Renal cortex interstitium (tissue), 15 donors: ENCODE measurements at places on chromosomes 5 and 9. TPM values are rescaled to one million over a fixed set of nuclear protein-coding genes. Genes with fewer than 3 reads are reported as not detected.

DNA sequence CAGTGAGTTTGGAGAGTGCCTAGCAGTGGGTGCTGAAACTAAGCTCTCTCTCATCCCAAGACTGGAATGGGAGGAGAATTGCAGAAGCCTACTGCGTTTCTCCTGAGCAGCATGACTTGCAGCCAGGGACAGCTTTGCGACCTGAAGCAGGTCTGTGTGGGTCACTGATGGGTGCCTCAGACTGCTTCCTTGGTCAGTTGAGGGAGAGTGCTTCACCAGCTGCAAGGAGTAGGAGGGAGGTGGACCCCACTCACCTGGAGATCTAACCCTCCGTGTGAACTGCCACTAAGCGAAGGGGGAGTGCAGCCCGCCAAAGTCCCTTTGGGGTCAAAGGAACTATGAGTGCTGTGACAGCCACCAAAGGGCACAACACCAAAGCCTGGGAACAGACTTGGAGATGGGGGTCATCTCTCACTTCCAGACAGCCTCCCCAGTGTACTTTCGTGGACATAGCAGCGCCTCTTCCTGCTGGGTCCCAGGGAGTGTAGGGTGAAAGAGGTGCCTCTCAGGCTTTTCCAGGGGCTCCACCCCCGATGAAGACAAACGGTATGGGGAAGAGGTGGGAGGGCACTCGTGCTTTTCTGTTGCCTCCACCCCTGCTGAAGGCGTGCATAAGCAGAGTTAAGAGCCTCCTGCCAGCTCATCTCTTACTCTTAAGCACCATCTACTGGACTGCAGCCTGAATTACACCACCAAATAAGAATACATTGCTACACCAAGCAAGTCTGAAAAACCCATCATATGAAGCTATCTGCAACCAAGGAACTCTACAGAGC is 34.3 kb upstream of the MACIR start:
- DNase-seq = no peak

DNA sequence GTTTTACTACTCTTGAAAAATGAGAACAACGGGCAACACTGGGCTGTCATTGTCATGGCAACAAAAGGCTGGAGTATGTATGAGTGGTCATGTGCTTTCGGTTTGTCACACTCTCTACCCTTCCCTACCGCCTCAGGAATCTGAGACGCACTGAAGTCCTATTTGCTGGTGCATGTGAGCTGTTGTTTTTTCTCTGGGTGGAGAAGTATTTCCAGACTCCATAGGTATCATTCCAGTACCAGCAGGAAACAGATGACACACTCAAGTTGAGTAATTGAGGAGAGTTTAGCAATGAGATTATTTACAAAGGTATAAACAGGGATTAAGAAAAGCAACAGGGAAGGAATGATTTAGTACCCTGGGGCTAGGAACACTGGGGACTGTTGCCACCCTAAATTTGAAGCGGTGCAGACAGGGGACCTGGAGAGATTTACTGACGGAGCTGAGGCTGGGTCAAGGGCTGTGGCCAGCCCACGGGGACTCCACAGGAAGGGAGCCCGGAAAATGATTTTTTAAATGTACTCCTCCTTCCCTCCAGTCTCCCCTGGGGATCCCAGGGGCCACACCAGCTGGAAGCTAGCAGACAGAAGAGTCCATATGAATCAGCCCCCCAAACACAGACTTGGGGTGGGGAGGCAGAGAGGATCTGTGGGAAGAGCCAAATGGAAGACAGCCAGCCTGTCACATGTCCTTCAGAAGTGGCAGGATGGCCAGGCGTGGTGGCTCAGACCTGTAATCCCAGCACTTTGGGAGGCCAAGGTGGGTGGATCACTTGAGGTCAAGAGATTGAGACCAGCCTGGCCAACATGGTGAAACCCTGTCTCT is 13.2 kb upstream of the ZBTB43 start:
- no peak for DNase-seq

Gene OR13D1
- polyA plus RNA-seq = not detected

DNA sequence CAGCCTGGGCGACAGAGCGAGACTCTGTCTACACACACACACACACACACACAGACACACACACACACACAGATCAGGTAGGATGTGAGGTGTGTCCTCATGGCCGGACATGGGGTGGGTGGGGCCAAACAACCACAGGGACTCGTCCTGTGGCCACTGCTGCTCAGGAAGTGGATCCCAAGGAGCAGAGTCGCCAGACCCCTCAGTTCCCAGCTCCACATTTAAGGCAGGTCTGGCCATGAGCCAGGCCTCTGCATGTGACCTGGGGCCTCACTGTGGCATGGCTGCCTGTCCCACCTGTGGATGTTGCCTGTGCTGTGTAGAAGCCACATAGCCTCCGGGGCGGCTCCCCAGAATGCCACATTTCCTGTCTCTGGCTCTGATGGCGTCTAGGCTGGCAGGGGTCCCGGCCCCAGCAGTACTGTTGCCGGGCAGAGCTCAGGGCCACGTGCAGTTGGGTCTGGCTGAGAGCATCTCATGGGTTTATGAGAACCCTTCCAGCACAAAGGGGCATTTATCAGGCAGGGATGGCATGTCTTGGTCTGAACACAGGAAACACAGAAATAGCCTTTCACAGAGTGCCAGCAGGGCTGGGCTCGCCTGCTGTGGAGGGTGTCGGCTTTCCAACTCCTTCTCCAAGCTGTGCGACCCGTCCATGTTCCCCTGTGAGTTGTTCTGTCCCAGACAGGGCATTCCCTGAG is 9.9 kb upstream of the NINJ1 start:
- DNase-seq = no peak

Gene DAPK1
- 75.3 TPM for polyA plus RNA-seq

Gene LAMC3
- 28.7 TPM for polyA plus RNA-seq

- DNase-seq = no peak
These were observed 48.7 kb upstream of the NKD2 start for GRCh38 chr5:959581-960531.

DNA sequence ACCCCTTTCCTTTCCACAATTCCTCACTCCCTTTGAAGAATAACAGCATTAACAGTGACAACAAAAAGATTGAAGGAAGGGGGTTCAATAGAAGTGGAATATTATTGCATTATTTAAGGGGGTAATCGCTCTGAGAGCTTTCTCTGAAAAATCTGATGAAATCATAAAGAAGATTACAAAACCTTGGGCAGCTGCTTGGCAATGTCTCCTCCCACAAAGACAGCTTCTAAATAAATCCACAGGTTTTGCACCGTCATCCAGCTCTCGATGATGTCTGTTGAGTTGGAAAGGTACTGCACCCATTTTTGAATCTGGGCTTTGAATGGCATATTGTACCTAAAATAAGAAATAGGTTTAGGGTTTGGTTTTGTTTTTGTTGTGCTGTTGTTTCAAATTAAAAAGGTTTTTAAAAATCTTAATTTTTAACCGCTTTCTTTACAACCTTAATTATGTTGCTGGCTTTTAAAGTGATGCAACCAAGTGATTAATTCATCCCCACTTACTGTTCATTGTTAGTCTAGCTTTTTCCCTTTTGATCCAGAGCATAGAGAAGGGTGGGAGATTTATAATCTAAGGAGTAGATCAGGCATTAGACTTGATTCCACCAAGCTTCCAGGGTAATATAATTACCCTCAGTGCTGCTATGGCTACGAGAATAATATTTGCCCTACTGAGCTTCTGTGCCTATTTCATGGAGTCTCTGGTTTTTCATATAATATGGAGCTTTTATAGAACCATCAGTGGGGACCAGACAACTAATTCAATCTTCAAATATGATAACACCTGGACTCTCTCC is 85.0 kb downstream of the DNAH5 start:
- no peak for DNase-seq

DNA sequence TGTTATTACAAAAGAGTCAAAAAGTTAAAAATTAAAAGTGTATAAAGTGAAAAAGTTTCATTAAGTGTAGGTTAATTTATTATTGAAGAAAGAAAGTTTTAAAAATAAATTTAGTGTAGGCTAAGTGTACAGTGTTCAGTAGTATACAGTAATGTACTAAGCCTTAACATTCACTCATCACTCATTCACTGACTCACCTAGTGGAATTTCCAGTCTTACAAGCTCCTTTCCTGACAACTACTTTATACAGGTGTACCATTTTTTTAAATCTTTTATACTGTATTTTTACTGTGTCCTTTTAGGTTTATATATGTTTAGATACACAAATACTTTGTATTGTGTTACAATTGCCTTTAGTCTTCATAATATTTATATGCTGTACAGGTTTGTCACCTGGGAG is 530.2 kb upstream of the FAM174A start:
- DNase-seq = no peak
